ENCODE measurements at places on chromosomes 5 and 9.

DNA sequence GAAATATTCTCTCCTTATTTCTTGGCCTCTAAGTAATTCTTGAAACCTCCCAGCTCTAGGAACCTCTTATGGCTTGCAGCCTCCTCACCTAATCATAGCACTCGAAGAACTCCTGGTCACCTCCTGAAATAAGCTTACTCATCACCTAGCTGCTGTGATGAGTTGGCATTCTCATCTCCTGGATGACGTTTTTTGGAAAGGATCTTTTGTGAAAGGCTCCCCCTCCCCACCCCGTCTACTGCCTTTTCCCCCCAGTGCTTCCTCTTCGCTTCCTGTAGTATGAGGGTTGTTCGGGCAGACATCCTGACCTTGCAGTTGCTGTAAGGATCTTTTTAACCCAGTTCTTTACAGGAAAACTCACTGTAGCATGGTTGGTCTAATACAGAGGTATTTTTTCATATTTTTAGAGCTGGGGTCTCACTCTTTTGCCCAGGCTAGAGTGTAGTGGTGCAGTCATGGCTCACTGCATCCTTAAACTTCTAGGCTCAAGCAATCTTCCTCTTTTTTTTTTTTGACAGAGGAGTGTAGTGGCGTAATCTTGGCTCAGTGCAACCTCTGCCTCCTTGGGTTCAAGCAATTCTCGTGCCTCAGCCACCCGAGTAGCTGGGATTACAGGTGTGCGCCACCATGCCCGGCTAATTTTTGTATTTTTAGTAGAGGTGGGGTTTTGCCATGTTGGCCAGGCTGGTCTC is 41.8 kb downstream of the ARHGAP26 start:
- DNase-seq = peak; percentile 72

DNA sequence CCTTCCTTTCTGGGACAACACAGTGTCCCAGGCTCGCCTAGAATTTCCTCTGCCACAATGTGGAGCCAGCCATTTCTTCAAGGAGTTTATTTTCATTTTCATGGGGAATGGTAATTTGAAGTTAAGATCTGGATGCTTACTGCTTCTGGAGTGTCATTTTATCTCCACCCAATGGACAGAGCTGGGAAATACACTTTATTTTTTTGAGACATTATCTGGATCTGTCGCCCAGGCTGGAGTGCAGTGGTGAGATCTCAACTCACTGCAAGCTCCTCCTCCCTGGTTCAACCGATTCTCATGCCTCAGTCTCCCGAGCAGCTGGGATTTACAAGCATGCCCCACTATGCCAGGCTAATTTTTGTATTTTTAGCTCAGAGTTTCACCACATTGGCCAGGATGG is 12.7 kb upstream of the THG1L start:
- DNase-seq = peak; percentile 64

GRCh38 chr9:72733895-72734294 is 212.5 kb downstream of the TMC1 start:
- DNase-seq = no peak

DNA sequence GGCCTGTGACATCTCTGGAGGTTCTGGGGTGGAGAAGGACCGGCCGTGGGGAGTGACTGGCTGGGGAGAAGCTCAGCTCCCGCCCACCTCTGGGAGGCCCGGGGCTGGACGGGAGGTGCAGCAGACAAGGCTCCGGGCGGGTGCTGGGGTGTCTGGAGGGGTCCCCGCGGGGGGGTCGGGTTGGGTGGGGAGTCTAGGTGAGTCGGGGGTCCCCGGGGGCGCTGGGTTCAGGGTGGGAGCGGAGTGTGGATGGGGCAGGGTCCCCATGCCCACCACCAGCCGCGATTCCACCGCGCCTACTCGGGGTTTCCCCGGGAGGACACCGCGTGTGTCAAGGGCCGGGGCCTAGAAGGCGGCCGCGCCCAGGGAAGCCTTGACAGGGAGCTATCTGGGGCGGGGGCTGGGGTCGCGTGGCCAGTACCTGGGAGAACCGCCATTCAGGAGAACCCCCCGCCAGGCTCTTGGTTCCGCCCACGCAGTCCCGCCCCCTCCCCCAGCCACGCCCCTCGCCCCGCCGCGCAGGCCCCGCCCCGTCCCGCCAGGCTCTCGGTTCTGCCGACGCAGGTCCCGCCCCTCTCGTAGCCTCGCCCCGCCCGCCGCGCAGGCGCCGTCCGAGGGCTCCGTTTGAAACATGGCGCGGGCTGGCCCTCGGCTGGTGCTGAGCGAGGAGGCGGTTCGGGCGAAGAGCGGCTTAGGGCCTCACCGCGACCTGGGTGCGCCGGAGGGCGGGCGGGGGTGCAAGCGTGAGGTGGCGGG is at the start of gene CEP72:
Gene CEP72, plus strand, starts transcription at position 610 of the 756 bp plus-strand sequence. Its CDS starts 22 bp downstream, at position 632.
- DNase-seq = peak; percentile 82

DNA sequence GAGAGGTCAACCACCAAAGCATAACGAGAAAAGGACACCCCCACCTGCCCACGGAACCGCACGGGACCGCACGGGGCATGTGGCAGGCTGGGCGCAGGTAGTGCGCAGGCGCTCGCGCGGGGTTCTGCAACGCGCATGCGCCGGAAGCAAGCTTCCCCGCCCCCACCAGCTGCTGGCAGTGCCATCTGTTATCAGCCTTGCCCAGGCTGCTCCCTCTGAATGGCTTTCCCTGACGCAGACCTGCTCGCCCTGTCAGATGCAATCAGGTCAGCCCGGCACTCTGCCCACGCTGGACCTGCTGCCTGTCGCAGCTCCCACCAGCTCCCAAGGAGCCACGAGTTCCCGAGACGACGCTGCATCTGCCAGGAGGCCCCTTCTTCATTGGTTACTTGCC is 22.8 kb downstream of the PTCH1 start:
- no peak for DNase-seq

GRCh38 chr5:125883223-125883622 is 540.0 kb upstream of the GRAMD2B start:
- no peak for DNase-seq

DNA sequence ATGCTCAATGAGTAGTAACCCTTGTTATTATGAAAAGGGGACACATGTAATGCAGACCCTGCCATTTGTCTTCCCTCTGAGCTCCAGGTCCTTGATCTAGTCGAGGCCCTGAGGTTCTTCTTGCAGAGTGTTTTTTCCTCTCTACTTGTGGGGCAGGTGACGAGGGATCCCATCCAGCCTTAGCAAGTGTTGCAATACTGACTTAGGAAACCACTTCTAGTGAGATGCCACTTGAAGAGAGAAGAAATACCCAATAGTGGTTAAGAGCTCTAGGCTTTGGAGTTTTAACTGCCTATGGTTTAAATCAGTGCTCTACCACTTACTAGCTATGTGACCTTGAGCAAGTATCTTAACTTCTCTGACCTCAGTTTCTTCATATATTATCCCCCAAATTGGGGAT is 10.2 kb downstream of the PPARGC1B start:
- no peak for DNase-seq

DNA sequence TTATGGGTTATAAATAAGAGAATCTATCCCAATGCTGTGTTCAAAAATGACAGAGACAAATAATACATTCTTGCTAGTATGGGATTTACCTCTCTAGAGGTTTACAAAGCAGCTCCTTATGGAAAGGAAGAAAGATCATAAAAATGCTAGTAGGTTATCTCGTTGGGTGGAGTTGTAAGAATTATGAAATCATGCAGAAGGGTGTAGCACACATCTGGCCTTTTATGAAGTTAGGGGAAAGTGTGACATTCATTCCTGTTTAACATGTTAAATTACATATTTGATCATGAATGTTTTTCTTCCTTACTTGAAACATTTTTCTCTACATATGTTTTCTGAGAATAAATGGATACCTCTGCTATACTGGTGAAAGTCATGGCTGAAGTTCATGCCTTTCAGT is 414.2 kb downstream of the SH3GL2 start:
- no peak for DNase-seq

DNA sequence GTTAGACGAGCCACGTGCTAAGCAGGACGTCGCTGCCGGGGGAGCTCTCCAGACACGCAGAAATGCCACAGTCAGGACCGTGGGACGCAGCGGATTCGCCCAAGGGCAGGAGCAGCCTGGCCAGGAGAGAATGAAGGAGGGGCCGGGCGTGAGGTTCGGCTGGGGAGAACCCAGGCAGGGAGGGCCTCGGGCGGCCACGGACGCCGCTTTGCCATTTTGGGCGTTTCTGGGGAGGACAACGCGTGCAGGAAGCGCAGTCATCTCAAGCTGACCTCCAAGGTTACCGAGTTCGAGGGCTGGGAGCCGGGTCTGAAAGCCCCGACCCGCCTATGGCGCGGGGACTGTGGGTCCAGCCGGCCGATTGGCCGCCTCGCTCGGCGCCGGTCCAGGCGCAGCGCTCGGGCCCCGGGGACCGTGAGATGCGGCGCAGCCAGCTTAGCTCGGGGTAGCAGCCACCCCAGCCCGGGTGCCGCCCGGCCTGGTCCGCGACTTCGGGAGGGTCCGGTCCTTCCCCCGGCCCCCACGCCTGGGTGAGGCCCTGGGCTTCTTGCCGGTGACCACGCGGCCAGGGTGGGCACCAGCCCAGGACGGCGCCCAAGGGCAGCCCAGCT is 760 bp upstream of the MAN1B1 start:
- DNase-seq = no peak

DNA sequence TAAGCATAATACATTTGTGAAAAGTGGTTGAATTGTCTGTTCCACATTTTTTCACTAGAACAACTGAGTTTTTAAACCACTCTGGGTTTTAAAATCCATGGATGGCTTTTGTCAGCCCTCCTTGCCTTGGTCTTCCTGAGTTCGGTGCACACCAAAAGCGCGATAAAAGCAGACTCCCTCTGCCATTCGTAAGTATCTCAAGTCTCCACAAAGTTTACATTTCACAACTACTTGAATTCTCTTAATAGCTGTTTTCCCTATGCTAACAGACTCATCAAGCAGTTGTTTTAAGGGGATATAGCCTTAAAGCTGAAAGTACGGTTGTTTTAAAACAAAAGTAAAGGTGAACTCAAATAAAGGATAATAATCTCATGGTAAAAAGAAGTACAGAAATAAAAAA is 52.9 kb downstream of the GLIS3 start:
- DNase-seq = no peak

GRCh38 chr5:154714266-154714986 is 40.8 kb upstream of the LARP1 start:
- peak; percentile 86 for DNase-seq

DNA sequence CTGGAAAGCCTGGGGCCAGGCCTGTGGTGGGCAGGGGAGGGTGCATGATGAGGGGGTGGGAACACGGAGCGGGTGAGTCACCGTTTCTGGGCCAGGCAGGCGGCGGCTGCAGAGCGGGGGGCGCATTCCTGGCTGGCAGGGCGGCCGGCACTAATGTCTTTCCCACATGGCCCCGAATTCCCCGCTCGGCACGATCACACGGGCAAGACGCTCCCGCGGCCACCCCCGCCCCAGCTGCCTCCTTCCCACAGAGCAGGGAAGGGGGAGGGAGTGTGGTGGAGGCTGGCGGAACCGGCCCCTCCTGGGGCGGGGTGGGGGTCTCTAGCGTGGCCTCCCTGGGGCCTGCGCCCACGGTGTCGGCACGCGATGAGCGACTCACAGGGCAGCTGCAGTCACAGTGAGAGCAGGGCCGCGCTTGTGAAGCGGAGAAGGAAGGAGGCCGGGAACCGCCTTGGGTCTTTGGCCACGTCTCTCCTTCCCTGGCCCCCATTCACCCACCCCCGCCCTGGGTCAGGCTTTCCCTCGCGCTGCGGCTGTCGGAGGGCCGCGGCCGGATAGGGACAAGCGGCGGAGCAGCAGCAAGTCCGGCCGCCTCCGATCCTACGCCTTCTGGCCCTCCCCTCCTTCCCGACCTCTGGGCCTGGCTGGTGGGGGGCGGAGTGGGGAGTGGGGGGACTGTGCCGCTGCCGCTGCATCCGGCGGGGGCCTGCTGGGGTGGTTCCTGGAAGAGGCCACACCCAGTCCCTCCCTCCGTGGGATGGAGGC is 48.9 kb downstream of the CXXC5 start:
- peak; percentile 78 for DNase-seq

DNA sequence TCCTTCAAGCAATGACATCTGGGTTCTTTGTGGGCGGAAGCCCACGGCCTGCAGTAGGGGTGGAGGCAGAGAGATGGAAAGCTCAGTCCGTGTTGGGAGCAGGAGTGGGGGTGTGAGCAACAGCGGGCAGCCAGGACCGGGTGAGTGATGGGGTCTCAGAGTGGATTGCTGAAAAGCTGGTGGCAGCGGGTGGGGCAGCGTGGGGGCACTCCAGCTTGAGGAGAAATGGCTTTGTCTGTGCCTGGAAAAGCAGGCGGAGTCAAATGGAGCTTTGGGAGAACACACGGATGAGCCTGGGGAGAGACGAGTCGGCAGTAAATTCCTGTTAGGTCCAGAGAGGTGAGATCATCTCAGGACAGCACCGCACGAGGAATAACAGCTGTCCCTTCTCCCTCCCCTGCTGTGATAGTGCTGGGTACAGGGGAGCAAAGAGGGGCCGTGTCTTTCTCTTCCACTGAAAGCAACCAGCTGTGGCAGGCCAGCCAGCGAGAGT is 42.1 kb downstream of the CACNA1B start:
- DNase-seq = no peak

- peak; percentile 55 for DNase-seq
Measured at GRCh38 chr9:97501177-97501971, at the start of gene TMOD1. TSS of gene TMOD1 (plus strand) at chr9:97501666. CDS start at chr9:97524189, 22,523 bp downstream.

DNA sequence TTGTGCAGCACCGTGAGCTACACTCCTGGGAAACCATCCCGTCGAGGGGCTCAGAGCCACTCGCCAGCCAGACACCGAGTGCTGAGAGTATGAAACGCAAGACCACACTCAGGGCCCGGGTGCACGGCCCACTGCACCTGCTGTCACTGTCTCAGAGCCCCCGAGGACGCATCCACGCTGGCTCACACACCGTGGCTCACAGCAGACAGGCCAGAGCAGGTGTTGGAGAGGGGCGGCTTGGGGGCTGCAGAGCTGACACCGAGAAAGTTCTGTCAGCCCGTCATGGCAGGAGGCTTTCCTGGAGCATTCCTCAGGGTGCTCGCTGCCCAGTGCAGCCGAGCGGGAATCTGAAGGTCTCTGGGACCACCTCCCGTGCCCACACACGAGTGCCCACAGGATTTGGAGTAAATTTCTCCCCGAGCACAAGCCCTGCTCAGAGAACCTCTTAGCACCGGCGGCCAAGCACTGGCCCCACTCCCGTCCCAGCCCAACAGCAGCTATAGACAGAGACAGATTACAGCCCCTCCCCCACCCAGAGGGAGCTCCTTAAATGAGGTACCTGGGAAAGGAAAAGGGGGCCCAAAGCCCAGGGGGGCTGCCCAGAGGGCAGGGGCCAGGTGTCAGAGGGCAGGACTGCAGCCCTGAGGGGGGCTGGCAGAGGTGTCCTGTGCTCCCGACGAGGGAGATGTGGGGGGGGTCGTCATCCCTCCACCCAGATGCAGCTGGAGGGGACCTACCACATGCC is 56.0 kb upstream of the SARDH start:
- no peak for DNase-seq

GRCh38 chr5:65185468-65185867 is 296.3 kb downstream of the ADAMTS6 start:
- DNase-seq = no peak

GRCh38 chr9:130998597-130999244 is 10.3 kb upstream of the LAMC3 start:
- DNase-seq = no peak

GRCh38 chr5:42026446-42026845 is 101.4 kb downstream of the FBXO4 start:
- DNase-seq = no peak

- no peak for DNase-seq
Measured at GRCh38 chr9:3361689-3362392, 164.0 kb downstream of the RFX3 start.

- no peak for DNase-seq
Measured at GRCh38 chr9:12701126-12701525, 7.9 kb downstream of the TYRP1 start.

Data from common myeloid progenitor, CD34-positive (primary cell).